Body of pancreas (tissue), 4 donors: ENCODE measurements at places on chromosomes 1 and 21.

GRCh38 chr1:39086865-39087409 lies 60.8 kb downstream of the NDUFS5 start:
- DNase-seq: peak; percentile 22

GRCh38 chr1:22250724-22251123 lies 107.8 kb upstream of the WNT4 start:
- DNase-seq: no peak

GRCh38 chr1:188782220-188782841 lies 1695.3 kb downstream of the BRINP3 start:
- DNase-seq: peak; percentile 19

DNA sequence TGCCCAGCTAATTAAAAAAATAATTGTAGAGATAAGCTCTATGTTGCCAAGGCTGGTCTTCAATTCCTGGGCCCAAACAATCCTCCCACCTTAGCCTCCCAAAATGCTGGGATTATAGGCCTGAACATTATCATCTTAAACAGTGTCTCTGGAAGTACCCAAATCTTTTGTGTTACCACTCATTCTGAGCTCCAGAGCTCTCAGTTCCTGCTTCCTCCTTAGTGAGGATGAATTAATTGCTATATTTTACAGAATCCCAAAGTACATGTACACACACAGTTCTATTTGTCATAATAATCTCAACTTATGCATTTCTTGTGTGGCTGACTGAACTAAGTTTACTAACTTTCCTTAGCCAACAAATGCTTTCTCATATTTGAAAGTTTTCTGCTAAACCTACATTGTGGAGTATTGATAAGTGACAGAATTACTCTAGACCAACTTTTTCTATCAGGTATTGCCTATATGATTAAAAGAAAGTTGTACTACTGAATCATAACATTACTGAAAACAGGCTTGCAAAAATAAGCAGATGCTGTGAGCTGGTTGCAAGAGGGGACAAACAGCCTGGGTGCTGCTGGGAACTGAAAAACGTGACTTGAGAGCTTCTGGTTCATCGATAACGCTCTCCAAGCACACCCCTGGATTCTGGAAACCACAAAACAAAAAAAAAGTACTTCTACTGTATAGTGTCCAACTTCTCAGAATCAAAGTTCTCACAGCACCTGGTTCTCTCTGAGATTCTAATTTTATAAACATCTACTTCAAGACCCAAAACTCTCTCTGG lies 15.3 kb downstream of the VAV3 start:
- DNase-seq: no peak

GRCh38 chr1:8910914-8911313 lies 32.4 kb upstream of the ENO1 start:
- no peak for DNase-seq

- no peak for DNase-seq
These were observed 173.2 kb upstream of the ATP1B1 start for GRCh38 chr1:168933141-168933805.

GRCh38 chr1:243343970-243344937 lies 88.4 kb downstream of the SDCCAG8 start:
- DNase-seq: no peak

DNA sequence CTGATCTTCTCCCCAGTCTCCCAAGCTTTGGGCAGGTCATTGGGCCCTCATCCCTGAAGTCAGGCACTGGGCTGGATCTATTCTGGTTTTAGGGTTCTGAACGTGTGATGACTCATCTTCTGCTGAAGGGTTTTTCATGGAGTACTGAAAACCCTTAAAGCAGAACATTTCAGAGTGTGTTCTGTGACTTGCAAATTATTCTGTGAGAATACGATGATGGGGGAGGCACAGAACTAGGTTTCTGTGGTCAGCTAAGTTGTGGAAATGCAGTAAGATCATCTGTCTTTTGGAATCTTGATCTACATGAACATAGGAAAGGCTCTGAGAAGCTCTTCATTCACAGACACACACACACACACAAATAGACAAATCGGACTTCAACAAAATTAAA lies 46.2 kb downstream of the NAV1 start:
- DNase-seq: no peak

DNA sequence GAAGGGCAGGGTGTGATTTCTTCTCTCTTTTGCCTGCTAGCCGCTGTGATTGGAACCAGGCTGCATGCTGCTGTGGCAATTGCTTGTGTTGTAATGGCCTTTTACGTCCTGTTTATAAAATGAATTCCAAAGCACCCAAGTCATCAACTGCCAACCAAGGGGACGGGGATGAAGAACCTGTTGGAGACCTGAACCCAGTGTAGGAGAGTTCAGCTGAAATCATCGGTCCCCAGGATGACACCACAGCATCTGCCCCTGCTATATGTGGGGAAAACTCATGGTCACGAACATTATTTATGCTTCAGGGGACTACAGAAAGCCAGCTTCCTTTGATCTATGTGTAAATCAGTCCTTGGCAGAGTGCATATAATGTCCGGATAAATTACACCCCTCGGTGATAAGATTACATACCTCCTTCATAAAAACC lies 3.8 kb downstream of the TMEM167B start:
- no peak for DNase-seq
